ENCODE measurements at places on chromosomes 6 and 20.

DNA sequence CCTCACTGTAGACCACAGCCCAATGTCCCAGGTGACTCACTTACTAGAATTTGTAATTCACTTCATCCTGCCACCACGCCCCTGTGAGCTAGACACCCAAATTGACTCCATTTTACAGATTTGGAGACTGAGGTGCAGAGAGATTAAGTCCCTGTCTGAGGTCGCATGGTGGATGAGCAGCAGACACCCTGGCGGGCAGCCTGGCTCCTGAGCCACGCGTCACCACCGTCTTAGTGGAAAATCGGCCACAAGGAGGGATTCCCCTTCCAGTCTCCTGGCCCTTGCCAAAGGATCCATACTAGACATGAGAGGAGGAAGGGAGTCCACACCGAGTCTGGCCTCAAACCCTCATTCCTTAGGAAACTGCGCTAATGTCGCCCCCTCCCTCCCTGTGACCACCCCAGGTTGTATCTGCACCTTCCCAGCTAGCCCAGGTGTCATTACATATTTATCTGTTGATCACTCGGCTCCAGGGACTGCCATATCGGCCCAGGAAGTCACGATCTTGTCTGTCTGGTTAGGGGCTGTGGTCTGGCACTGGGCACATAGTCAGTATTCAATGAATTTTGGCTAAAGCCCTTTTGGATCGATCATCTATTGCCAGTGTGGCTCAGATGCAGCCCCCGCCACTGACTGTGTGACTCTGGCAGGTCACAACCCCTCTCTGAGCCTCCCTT, 25.7 kb upstream of the PTGIS start:
- peaks cover 7% of the 10 kb centered on the region for H3K4me1 ChIP-seq
- H3K27ac ChIP-seq: peak overlapping the region; percentile 48
- H3K27me3 ChIP-seq: no peaks in the 10 kb centered on the region
- H3K4me3 ChIP-seq: no peak overlapping the region
- DNase-seq: no peak

GRCh38 chr6:151539506-151540268, 45.9 kb downstream of the CCDC170 start:
- DNase-seq: no peak
- H3K4me1 ChIP-seq: no peaks in the 10 kb centered on the region
- no peaks in the 10 kb centered on the region for H3K36me3 ChIP-seq
- H3K27ac ChIP-seq: no peak overlapping the region
- H3K4me3 ChIP-seq: no peak overlapping the region

- H3K27ac ChIP-seq: no peak overlapping the region
- H3K4me1 ChIP-seq: no peaks in the 10 kb centered on the region
- H3K27me3 ChIP-seq: no peaks in the 10 kb centered on the region
- no peak for DNase-seq
- no peak overlapping the region for H3K4me3 ChIP-seq
Measured at GRCh38 chr6:129867403-129867802, 6.3 kb upstream of the TMEM244 start.

GRCh38 chr20:50169329-50169823, 15.9 kb upstream of the PEDS1 start:
- DNase-seq: peak; percentile 93
- H3K27me3 ChIP-seq: no peaks in the 10 kb centered on the region
- no peak overlapping the region for H3K27ac ChIP-seq
- H3K36me3 ChIP-seq: no peaks in the 10 kb centered on the region
- H3K4me3 ChIP-seq: no peak overlapping the region
- peaks cover 22% of the 10 kb centered on the region for H3K4me1 ChIP-seq

DNA sequence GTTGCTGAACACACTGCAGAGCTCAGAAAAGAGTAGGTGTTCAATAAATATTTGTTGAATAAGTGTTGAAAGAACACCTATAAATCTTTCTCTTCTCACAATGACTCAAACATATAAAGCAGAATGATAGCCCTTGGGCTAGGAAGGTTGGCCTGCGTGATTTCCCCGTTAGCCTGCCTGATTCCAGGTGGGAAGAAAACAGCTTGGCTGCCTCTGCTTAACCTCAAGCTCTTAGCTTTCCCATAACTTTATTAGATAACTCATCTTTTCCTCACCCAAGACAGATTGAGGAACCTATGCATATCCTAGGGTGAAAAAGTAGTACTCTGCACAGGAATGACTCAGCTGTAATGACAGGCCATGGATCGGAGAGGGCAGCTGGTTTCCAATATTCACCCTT, 300.3 kb upstream of the ID4 start:
- no peaks in the 10 kb centered on the region for H3K27me3 ChIP-seq
- no peak overlapping the region for H3K27ac ChIP-seq
- no peak for DNase-seq
- no peaks in the 10 kb centered on the region for H3K36me3 ChIP-seq
- H3K4me1 ChIP-seq: no peaks in the 10 kb centered on the region
